ENCODE measurements at places on chromosomes 1 and 21. TPM values are rescaled to one million over a fixed set of nuclear protein-coding genes. Genes with fewer than 3 reads are reported as not detected.

GRCh38 chr1:177021687-177022086 is 142.8 kb downstream of the ASTN1 start:
- no peak for DNase-seq

DNA sequence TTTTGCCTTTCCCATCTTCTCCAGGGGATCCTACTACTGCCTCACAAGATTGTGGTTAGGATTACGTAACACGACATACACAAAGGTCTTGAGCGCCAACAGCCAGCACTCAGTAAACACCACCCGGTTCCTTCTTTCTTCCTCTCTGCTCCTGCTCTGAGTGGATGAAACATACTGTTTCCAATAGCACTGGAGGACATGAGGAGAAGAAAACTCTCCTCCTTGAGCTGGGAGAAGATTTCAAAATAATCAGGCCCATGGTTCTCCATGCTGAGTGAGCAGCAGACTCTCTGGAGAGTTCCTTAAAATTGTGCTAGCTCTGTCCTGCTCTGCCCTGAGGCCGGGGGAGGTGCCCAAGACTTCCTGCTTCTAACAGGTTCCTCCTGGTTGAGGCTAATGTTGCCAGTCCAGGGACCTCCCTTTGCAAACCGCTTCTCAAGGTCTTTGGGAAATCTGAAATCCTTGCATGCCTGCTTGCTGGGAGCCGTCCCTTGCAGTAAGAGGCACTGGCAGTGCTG is 29.4 kb upstream of the MX1 start:
- DNase-seq: no peak

LMOD1 gene
- not detected for total RNA-seq

TDRD10 gene
- not detected for total RNA-seq

DNA sequence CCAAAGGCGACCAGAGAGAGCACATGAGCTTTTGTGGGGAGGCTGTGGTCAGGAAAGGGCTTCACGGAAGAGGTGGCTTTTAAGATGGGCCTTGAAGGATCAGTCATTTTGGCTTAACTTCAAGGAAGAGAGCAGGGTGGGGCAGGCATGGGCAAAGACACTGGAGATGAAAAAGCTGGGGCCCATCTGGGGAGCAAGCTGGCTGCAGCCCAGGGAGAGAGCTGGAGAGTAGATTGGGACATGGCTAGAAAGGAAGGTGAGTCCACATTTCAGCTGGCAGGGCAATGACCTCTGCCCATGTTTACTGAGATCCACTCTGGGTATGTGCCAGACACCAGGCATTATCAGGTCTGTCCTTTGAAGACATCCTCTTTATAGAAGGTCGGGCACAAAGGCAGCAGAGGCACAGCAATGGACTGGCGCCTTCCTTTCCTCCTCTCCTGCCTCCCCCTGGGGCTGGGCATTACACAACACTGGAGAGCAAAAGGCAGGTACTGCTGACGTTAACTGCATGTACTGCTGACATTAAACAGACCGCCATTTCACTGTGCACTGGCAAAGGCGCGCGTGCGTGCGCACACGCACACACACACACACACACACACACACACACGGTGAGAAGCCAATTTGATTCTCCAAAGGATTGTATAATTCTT is 2.2 kb upstream of the UBXN10 start:
- DNase-seq: no peak

DNA sequence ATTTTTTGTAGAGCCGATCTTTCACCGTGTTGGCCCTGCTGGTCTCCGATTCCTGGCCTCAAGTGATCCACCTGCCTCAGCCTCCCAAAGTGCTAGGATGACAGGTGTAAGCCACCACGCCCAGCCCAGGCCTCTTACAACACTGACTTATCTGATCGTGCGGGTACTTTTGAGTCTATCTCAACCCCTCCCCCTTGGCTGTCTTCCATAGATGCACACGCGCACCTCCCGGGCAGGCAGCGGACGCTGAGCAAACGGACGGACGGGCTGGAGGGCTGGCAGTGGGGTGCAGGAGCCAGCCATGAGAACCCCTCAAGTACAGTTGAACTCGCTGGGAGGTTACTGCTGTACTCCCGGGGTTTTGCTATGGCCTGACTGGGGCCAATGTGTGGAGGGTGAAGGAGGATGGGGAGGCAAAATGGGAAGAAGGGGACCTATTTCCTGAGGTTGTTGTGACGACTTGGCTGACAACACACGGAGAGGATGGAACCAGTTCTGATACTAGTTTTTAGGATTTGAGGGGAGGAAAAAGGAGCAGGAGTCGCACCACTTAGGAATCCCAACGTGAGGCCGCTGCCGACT is 959 bp downstream of the CD58 start:
- DNase-seq: peak; percentile 66

TCHHL1 gene
- total RNA-seq: not detected

DNA sequence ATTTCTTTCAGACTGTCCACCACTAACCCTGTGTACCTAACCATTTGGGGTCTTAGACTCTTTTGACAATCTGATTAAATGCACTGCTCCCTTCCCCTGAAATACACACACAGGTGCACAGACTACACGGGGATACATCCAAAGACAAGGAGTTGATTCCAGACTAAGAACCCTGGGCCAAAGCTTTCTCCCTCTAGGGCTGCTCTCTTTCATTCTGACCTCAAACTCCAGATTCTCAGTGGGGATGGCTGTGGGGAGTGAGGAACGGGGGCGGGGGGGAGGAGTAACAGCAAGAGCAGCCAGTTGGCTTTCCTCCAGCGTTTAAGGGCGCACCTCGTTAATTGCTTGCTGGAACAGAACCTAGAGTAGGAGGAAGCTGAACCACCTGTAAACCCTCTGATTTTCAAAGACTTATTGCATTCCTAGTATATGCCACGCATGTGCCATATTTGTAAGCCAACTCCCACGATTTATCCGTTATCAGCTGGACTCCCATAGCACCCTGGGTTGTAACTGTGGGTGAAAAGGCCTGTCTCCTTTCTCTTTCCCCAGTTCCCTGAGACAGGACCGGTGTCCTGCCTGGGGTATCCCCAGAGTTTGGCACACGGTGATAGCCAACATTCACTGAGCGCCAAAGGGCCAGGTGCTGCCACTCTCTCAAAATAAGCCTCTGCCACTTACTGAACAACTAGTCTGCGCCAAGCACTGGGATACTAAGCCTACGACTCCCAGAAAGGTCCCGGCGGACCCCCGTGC is 920 bp downstream of the MTHFR start:
- DNase-seq: peak; percentile 66

GRCh38 chr1:152886085-152886484 is 8.0 kb downstream of the SMCP start:
- no peak for DNase-seq

GRCh38 chr1:101311146-101311920 is 74.5 kb downstream of the S1PR1 start:
- no peak for DNase-seq

DNA sequence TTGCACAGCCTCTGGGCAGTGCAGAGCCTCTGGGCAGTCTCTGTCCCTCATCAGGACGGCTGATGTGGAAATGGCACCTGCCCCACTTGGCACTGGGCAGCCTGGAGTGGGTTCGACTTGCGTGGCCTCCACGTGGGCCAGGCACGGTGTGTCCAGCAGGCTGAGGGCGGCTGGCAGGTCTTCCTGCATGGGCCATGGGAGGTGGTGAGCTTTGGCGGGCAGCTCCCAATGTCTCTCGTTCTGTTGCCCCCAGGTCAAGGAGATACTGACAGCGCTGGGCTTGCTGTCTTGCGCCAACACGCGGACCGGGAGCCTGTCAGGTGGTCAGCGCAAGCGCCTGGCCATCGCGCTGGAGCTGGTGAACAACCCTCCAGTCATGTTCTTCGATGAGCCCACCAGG is 33.2 kb downstream of the TFF3 start:
- no peak for DNase-seq

DNA sequence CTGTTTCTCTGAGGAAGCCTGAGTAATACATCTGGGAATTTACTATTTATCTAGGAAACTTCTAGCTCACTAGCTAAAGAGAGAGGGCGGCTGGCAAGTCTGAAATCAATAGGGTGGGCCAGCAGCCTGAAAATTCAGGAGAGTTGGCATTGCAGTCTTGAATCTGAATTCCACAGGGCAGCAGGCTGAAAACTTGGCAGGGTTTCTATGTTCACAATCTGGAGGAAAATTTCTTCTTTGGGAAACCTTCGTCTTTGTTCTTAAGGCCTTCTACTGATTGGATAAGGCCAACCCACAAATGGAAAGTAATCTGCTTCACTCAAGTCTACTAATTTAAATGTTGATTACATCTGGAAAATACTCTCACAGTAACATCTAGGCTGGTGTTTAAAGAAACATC is 101.0 kb upstream of the COG2 start:
- DNase-seq: no peak

DNA sequence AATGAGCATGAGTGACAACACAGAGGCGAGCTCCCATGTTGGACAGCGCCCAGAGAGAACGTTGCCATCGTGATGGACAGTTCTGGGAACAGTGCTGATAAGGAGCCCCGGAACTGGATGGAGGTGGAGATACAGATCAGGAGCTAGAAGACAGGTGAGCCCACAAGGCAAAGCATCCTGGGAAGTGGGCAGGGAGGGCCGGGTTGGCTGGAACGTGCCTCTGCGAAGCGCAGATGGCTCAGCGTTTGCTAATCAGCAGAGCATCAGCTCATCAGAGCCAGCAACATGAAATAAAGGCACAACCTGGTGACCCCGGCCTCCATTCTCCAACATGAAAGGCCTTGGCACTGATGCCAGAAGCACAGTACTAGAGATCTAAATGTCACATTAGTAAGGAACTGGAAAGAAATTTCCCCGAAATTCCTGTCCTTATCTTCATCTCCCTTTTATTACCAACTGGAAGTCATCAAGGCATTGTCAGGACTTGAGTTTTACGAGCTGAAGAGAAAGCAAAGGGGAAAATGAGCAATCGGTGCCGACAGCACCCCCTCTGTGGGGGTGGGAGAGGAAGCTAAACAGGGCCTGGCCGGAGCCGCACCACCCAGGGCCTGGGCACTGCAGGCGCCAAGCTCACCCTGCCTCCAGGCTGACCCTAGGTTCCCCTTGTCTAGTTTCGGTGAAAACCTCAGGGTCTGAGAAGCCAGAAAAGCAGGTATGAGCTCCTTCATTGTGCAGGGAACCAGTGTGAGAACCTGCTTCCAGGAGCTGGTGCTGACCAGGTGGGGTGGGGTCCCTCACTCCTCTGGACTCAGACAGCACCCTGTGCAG is 19.9 kb downstream of the ABCA4 start:
- peak; percentile 62 for DNase-seq

- peak; percentile 44 for DNase-seq
These were observed 48.5 kb upstream of the S1PR1 start for GRCh38 chr1:101188331-101188730.

DNA sequence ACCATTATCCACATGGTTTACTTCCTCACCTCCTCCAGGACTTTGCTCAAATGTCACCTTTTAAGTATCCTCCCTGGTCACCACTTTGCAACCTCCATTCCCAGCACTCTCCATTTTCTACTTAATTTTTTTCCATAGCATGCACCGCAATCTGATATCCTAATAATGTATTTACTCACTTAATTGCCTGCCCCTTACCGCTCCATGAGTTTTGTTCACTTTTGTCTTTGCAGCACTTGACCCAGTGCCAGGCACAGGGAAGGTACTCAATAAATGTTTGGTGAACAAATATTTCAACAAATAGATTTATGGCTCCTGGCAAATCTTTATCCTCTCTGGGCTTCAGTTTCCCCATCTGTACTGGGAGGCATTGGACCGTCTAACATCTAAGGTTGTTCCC is 53.6 kb downstream of the UBE2T start:
- no peak for DNase-seq

PMVK gene
- 5.7 TPM for total RNA-seq

- DNase-seq: no peak
These were observed 361.3 kb upstream of the LYPLAL1 start for GRCh38 chr1:218812360-218812759.

- peak; percentile 88 for DNase-seq
These were observed 21.1 kb downstream of the IPO9 start for GRCh38 chr1:201850053-201850397.

DNA sequence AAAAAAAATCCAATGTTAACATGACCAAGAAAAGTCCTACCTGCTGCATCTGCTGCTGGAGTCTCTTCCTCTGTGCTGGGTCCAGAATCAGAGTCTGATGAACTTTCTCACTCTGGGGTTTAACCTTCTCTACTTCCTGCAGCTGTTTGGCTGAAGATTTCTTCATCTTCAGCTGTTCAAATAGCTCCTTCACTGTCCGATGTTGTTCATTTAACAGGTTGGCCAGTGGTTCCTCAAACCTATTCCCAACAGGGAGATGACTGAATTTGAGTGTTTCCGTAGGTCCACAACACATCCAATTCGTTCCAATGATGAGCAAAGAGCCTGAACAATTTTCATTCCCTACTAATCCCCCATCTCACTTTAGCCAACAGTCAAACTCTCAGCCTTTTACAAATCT is 79.4 kb downstream of the GON4L start:
- no peak for DNase-seq

DNA sequence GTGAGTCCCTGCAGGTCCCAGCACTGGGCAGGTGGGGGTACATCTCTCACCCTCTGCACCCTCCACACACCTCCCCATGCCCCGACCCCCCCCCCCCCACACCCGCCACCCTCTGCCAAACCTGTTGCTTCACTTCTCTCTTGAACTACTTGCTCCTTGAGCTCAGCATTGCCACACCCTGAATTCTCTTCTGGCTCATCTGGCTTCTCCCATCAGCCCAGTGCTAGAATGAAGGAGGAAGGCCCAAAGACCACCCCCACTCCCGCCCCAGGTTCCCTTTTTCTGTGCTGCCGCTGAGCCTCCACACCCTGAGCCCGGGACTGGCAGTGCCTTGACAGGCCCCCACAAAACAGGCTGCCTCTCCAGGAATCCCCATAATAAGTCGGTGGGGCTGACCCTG is 6.4 kb upstream of the TNNI1 start:
- no peak for DNase-seq

- no peak for DNase-seq
These were observed 62.8 kb downstream of the ZFYVE9 start for GRCh38 chr1:52204696-52205095.

ANKRD45 gene
- total RNA-seq: 0.23 TPM

- no peak for DNase-seq
These were observed 23.7 kb downstream of the PSMG1 start for GRCh38 chr21:39159342-39160063.

- DNase-seq: no peak
These were observed 17.4 kb downstream of the IL6R start for GRCh38 chr1:154422521-154422920.

OR2M5 gene
- not detected for total RNA-seq

ILDR2 gene
- total RNA-seq: 9.6 TPM

- no peak for DNase-seq
These were observed 90.1 kb upstream of the SLC25A33 start for GRCh38 chr1:9449110-9449627.
